ENCODE measurements at places on chromosomes 6 and 20. TPM values are rescaled to one million over a fixed set of nuclear protein-coding genes. Genes with fewer than 3 reads are reported as not detected.

HUS1B gene
- 1.1 TPM for total RNA-seq

DNA sequence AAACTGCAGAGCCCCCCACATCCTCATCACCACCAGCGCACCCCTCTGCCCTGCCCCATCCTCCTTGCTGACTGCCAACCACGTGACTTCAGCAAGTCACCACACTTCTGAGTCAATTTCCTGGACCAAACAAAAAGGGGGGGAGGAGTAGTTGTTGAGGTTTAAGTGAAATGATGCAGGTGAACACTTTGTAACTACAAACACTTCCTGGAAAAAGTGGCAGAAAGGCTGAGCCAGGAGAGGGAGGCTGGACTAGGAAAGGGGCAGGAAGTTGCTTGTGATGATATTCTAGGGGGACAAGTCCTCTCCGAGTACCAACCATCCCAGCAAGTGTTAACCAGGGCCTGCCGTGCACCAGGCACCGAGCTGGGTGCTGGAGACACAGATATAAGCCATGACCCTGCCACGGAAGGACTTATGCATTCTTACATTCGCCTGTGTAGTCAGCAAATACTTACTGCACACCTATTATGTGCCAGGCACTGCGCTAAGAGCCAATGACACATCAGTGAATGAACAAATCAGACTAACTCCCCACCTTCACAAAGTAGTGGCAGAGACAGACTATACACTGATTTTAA lies 67.3 kb downstream of the PREX1 start:
- no peaks in the 10 kb centered on the region for H3K27me3 ChIP-seq
- H3K4me3 ChIP-seq = no peak overlapping the region
- H3K27ac ChIP-seq = peak overlapping the region; percentile 19
- no peak for DNase-seq
- peaks cover 12% of the 10 kb centered on the region for H3K36me3 ChIP-seq

GRCh38 chr6:54058236-54058635 lies 53.0 kb upstream of the MLIP start:
- H3K27ac ChIP-seq = no peak overlapping the region
- no peaks in the 10 kb centered on the region for H3K27me3 ChIP-seq
- no peaks in the 10 kb centered on the region for H3K4me1 ChIP-seq
- H3K36me3 ChIP-seq = no peaks in the 10 kb centered on the region
- DNase-seq = no peak

DNA sequence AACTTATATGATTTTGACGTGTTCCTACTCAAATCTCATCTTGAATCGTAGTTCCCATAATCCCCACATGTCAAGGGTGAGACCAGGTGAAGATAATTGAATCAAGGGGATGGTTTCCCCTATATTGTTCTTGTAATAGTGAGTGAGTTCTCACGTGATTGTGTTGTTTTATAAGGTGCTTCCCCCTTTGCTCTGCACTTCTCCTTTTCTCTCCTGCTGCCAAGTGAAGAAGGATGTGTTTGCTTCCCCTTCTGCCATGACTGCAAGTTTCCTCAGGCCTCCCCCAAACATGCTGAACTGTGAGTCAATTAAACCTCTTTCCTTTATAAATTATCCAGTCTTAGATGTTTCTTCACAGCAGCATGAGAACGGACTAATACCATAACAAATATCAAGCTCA lies 83.2 kb downstream of the MANEA start:
- no peak for DNase-seq
- no peaks in the 10 kb centered on the region for H3K4me1 ChIP-seq
- no peak overlapping the region for H3K27ac ChIP-seq
- no peaks in the 10 kb centered on the region for H3K27me3 ChIP-seq

Data from WTC11 (cell line).